ENCODE measurements at places on chromosomes 7 and 10.
A peak's percentile ranks its signal among the peaks of the same experiment; 100 is the strongest.

DNA sequence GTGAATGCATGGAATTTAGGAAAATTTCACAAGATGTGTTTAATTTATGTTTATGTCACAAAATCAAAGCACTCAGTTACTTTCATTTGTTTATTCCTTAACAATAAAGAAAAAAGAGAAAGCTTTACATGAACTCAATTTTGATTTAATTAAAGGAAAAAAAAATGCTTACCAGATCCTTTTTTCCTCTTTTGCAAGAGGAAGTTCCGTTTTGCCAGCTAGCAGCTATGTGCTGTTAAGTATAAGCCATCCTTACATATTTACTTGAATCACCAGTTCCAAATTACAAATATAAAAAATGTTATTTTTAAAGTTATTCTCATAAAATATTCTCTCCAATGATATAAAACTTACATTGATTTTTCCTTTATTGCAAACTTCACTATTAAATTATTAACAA, 12.7 kb downstream of the MRC1 start:
- peak; percentile 38 for DNase-seq

GRCh38 chr7:26603631-26604030, 260.8 kb downstream of the SKAP2 start:
- DNase-seq, result no peak

GRCh38 chr7:542713-543500, 23.3 kb upstream of the PDGFA start:
- DNase-seq, result peak; percentile 45

GRCh38 chr7:156754201-156754600, 113.6 kb downstream of the RNF32 start:
- no peak for DNase-seq

GRCh38 chr10:72626444-72626754, 520 bp upstream of the MICU1 start:
- DNase-seq, result no peak

GRCh38 chr10:30806850-30807249, 177.3 kb upstream of the LYZL2 start:
- no peak for DNase-seq

- DNase-seq, result no peak
Measured at GRCh38 chr7:33979807-33980355, 74.5 kb downstream of the BMPER start.

- DNase-seq, result no peak
Measured at GRCh38 chr10:106467506-106467905, 697.0 kb downstream of the SORCS1 start.

- no peak for DNase-seq
Measured at GRCh38 chr10:132828681-132829080, 42.7 kb upstream of the NKX6-2 start.
